ENCODE measurements at places on chromosomes 2 and 18.

- DNase-seq: no peak
Observed at GRCh38 chr18:54845787-54846186, 17.5 kb downstream of the RAB27B start.

GRCh38 chr2:70188460-70188859 lies 2.4 kb downstream of the C2orf42 start:
- DNase-seq: no peak

DNA sequence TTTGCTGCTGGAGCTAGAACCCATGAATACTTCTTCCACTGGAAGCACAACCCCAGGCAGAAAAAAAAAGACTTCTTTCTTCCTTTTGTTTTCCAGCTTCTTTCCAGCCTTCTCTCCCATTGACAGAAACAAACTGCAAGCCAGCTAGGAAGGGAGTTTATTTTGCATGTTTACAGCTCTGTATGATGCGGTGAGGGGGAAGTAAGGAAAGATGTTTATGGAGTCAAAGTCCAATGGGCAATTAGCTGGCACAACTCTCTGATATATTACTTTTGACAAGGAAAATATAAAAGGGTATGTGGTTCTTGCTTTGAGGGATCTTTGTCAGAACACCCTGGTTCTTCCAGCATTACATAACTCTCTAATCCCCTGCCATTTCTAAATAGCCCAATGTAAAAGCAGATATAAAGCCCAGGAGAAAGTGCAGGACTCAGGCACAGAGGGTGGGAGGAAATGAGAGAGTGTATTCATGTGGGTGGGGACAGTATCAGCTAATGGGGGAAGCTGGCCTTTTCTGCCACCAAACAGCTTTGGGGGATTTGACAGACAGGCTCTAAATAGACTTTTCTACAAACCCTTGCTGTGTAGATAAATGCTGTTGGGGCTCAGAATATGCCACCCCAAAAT lies 9.3 kb upstream of the NMS start:
- no peak for DNase-seq

DNA sequence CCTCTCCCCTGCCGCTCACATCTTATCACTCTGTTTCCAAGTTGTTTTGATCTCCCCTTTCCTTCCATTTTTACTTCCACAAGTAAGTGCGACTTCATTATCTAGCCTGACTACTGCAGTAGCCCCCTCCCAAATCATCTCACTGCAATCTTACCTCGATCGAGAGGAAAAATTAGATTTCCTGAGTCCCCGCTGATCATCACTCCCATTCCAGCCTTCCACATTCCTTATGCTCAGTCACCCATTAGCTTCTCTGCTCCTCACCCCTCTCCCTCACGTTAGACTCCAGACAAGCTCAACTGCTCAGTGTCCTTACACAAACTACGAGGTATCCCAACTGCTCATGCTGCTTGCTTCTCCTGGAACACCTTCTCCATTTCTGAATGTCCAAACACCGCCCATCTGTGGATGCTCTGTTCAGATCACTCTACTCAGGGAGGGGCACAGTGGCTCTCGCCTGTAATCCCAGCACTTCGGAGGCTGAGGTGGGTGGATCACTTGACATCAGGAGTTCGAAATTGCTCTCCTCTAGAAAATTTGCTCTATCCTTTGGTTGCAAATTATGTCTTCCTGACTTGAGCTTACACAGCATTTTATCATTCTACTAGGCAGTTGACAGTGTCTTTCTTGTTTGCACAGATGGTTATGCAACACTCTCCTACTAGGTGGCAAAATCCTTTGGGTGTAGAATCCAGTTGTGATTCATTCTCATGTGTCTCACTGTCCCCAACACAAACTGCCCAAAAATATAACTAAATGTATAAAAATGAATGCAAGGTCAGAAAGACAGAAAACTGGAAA lies 96.5 kb downstream of the INO80D start:
- peak; percentile 16 for DNase-seq

- DNase-seq: no peak
Observed at GRCh38 chr18:8247700-8248099, 361.5 kb upstream of the RAB12 start.

DNA sequence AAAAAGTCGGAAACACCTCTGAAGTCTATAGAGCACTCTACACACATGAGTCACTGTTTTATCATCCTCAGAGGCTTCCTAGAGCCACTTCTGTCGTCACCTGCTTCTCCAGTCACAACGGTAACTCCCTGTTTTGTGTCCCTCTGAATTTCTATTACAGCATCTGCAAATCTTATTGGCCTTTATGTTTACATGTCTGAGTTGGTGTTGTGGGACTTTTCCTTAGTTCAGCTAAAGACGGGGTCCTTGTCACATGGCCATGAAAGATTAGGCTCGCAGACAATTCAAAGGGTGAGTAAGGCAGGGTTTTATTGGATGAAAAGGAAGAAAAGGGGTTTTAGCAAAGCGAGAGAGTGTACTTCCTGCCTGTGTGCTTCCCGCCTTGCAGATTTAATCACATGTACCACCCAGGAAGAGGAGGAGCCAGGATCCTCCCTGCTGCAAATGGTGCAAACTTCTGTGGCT lies 185.6 kb downstream of the LPIN1 start:
- DNase-seq: no peak

DNA sequence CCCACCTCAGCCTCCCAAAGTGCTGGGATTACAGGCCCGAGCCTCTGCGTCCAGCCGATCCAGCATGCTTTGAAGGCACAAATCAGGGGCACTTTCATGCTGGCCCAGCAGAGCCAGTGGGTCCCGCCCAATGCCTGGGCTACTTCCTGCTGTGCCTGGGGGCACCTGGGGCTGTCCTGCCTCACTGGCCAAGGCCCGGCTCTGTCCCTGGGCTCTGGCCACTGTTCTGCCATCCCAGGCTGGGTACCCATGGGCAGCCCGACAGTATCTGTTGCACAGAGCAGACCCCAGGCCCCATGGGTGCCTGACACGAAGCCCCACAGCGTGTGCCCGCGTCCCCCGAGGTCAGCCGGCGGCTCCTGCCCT lies 6.8 kb upstream of the GAL3ST2 start:
- no peak for DNase-seq

- no peak for DNase-seq
Observed at GRCh38 chr18:70139138-70139537, 66.3 kb downstream of the RTTN start.

DNA sequence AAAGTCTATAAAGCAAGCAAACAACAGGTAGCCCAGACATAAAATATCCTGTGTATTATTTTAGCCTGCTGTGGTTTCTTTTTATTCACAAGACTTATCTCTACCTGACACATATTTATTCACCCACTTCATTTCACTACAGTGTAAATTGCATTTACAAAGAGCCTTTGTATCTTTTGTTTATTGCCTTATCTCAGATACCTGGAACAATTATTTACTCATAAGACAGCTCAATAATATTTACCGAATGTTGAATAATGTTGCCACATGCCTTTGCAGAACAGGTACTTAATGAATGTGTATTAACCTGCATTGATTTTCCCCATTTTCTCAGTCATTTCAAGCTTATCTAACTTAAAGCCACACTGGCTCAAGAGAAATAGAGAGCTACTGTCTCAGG lies 603.6 kb downstream of the FBXO15 start:
- no peak for DNase-seq

DNA sequence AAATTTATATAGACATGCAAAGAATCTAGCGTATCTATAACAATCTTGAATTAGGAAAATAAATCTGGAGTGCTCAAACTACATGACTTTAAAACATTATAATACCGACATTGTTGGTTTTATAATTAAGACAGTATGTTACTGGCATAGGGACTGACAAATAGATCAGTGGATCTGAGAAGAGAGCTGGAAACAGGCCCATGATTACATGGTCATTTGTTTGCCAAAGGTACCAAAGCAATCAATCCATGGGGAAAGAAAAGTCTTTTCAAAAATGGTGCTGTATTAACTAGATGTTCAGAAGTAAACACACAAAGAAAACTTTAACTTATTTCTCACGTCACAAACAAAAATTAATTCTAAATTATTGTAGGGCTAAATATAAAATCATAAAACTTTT lies 124.2 kb downstream of the BCL2L11 start:
- DNase-seq: no peak

DNA sequence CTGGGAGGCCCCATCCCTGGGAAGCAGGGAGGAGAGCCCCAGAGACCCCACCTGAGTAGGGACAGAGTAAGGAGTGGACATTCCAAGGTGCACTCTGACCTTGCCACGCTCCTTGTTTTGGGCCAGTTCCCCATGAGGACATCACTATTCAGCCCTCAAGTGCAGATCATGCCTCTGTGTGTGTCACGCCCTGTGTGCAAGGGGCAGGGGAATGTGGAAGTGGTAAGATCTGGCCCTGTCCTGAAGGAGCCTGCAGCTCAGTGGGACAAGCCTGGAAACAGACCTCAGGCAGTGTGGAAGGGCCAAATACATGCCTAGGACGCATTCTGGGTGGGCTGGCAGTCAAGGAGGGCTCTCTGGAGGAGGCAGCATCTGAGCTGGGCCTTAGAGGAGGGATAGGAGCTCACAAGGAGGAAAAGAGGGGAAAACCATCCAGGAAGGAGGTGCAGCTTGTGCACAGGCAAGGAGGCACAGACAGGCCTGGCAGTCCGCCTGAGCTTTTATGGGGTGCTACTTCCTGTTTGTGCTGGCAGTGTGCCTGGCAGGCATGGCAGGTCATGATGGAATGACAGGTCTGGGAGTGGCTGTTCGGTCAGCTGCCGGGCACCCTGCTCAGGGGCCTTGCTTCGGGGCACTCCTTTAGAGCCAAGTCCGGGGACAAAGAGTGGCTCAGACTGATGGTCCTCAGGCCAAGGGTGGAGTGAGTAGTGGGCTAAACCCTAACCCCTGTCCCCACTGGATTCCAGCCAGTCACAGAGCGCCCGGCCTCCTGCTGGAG lies 3.3 kb downstream of the KLHL30 start:
- DNase-seq: peak; percentile 94

DNA sequence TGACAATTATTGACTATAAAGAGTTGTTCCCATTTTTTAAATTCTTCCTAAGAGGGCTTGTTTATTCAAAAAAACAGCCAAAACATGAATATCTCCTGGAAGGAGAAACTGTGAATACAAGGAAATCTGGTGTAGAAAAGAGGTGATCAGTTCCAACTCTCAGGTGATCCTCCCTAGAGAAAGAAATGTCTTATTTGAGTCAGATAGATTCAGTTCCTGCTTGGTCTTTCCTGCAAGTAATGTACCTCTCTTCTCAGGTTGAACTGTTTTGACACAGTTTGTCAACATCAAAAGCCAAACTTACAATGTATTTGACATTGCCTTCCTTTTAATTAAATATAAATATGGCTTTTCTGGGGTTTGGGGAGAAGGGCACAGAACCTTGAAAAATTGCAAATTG lies 567.4 kb downstream of the ARHGAP15 start:
- DNase-seq: no peak

DNA sequence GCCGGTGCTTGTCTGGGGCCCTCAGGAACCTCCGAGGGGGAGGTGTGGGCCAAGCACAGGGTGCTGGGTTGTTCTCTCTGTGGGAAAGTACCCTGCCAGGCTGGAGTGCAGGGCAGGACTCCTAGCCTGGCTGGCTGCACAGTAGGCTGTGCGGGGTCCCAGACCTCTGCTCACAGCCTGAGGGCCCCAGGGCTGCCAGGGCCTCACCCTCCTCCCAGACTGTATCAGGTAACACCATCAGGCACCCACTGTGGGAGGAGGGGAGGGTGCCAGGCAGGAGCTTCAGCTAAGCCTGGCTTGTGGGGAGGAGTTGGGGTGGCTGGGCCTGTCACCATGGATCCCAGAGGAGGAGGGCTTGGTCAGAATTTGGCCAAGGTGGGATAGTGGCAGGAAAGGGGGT lies 211.9 kb upstream of the SMAD2 start:
- no peak for DNase-seq

GRCh38 chr2:169034256-169034655 lies 3.1 kb upstream of the ABCB11 start:
- no peak for DNase-seq

DNA sequence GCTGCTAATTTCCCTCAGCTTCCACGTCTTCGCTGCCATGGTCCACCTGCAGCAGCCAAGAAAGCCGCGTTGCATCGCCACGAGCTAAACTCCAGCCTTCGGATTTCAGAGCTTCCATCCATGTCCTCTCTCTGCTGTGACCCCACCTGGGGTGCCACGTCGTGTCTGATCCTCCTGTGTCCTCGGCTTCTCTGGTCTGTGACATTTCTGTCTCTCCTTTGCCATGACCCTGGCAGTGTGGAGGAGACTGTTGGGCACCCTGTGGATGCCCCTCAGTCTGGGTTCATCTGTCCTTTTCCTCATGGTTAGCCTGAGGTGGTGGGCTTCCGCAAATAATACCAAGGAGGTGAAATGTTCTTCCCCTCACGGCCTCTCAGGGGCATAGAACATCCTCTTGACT lies 106.8 kb downstream of the RTP5 start:
- no peak for DNase-seq

DNA sequence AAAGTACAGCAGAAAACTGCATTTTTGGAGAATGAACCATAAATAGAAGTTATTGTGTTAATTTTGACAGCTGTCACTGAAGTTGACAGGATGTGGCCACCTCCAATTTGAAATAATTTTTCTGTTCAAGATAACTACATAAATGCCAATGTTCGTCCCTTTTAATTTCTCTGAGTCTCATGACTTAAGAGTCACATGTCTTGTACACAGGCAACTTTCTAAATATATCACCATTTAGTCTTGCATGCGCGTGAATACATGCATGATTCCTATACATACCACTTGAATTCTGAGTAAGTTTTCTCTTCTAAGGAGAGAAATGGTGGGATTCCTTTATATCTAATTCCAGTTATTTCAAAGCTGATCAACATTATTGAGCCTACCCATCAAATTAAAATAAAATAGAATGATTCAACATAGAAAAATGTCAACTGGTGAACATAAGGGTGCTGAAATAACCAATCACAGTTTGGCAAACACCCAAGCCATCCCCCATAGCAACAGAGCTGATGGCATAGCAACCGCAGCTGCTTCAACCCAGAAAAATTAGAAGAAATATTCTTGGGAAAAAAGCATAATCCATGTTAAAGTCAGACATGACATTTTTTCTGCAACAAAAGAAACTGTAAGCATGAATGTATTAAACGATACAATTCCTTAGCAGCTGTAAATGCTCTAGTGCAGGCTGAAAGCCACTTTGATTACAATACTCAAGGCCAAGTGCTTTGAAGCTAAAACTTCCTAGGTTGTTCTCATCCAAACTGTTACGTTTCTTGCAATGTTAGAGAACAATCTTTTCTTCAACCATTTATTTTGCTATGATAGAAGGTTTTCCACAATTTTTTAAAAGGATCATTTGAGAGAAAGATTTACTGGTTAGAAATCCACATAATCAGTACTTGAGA lies 282.7 kb downstream of the DLGAP1 start:
- no peak for DNase-seq
